ENCODE measurements at places on chromosomes 6 and 20.

DNA sequence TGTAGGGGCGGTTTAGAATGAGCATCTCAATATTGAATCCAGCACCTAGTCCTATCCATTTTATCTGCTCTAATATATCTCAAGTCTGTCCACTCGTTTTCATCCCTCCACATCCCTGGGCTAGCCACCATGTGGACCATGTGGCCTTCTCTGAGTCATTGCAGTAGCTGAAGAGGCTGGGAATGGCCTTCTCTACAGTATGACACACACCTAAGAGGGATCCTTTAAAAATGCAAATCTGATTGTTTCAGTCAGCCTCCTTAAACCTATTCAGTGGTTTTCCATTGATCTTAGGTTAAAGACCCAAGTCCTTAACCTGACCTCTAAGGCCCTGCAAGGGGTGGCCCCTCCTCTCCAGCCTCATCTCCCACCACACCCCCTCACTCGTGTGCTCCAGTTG, 9.4 kb downstream of the RING1 start:
- no peak for DNase-seq

- DNase-seq: no peak
These were observed 11.2 kb downstream of the TFAP2D start for GRCh38 chr6:50724381-50725124.

GRCh38 chr20:57869951-57870315, 160.1 kb upstream of the PMEPA1 start:
- DNase-seq: no peak

- no peak for DNase-seq
These were observed 1.6 kb downstream of the CPXM1 start for GRCh38 chr20:2798814-2799213.

DNA sequence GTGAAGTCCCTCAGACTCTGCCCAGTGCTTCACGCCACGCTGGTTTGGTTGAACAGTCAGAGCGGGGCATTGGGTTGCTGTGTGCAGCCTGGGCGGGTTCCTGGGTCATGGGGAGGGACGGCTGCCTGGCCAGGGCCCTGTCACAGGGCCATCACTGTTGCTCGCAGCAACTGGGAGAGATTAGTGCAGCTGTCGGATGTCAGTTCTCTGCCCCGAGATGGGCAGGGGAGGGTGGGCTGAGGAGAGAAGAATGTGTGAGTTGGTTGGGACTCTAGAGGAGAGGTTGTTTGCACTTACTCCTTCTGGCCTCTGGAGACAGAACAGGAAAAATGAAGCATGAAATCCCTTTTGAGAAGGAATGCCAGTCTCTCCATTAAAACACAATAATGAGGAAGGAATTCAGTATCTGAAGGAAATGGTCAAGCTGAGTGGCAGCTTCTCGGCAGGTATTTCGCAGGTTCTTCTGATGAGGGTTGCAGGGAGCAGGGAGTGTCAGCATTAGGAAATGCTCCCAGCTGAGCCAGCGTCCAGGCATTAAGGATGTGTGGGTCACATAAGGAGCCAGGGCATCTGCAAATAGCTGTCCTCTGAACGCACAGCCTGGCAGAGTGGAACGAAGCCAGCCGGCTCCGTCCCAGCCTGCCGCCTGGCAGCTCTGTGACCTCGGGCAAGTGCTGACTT, 95.9 kb downstream of the SSR1 start:
- no peak for DNase-seq

GRCh38 chr6:113411011-113411410, 446.1 kb upstream of the MARCKS start:
- no peak for DNase-seq

DNA sequence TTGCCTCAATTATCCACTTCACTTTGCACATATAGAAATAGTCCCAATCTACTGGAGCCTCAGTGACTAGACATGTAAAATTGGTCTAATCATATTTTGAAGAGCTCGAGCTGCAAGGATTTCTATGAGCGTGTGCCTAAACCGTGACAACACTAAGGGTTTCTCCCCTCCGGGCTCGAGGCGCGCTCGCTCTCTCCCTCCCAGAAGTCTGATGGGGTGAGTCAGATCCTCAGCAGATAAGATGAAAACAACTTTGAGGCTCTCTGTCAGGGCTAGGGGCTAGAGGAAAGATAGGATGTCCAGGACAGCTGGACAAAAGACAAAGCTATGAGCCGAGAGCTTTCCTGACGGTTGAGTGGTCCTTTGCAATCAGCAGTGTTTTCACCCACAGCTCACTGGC, 16.8 kb downstream of the GNAS-AS1 start:
- DNase-seq: no peak

GRCh38 chr6:131002661-131002980, 60.4 kb downstream of the EPB41L2 start:
- DNase-seq: no peak

- DNase-seq: no peak
These were observed 3.7 kb downstream of the RPL10A start for GRCh38 chr6:35471836-35472345.

DNA sequence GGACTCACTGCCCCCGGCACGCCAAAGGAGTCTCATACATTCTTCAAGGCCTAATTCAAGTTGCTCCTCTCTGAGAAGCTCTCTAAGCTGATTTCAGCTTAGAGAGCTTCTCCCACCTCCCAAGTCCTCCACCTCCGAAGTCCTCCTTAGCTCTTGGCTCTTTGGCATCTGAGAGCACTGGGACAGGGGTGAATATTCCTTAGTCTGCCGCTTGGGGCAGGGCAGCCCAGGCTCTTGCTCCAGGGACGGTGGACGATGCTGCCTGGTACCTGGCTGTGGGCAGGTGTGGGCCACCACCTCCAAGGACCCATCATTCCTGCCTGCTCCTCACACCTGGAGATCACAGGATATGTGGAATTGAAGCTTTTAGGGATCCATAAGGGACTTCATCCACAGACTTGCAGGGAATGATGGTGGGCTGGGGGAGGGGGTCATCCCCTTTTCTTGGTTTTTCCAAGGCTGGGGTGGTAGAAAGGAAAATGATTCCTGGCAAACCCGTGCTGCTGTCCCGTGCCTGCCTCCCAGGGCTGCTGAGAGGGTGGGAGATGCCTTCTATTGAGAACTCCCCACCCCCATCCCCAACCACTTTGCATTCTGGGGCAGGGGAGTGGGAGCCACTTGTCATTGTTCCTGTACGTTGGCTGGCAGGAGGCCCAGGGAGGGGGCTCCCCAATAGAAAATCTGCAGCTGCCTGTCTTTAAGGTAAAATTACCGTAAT, 57.4 kb downstream of the ARHGAP40 start:
- no peak for DNase-seq

- no peak for DNase-seq
These were observed 27.1 kb upstream of the EMILIN3 start for GRCh38 chr20:41393705-41394066.

GRCh38 chr20:60371384-60371783, 413.2 kb downstream of the CDH26 start:
- DNase-seq: no peak

- DNase-seq: no peak
These were observed 2.0 kb downstream of the NNAT start for GRCh38 chr20:37523012-37523391.

GRCh38 chr6:14811775-14812428, 434.0 kb upstream of the JARID2 start:
- peak; percentile 69 for DNase-seq

DNA sequence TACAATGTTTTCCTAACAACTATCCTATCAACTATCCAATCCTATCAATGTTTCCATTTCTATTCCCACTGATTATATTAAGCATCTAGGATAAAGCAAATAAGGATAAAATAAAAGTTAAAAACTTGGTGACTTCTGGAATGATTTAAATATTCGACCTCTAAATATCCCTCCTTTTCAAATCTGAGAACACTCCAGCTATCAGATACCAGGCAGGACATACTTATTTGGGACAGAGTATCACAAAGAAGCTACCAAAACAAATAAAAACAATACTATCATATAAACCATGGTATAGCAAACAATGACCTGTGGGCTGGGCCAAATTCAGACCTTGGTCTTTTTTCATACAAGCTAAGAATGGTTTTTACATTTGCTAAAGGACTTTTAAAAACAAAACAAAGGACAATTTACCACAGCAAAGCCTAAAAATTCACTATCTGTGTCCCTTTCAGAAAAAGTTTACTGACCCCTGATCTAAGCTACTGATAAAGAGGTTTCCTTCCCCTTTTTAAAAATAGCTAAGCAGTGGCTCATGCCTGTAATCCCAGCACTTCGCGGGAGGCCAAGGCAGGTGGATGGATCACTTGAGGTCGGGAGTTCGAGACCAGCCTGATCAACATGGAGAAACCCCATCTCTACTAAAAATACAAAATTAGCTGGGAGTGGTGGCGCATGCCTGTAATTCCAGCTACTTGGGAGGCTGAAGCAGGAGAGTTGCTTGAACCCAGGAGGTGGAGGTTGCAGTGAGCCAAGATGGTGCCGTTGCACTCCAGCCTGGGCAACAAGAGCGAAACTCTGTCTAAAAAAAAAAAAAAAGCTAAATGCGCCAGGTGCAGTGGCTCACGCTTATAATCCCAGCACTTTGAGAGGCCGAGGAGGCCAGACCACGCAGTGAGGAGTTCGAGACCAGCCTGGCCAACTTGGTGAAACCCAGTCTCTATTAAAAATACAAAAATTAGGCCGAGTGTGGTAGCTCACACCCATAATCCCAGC, 6.0 kb downstream of the NUP153 start:
- DNase-seq: no peak

DNA sequence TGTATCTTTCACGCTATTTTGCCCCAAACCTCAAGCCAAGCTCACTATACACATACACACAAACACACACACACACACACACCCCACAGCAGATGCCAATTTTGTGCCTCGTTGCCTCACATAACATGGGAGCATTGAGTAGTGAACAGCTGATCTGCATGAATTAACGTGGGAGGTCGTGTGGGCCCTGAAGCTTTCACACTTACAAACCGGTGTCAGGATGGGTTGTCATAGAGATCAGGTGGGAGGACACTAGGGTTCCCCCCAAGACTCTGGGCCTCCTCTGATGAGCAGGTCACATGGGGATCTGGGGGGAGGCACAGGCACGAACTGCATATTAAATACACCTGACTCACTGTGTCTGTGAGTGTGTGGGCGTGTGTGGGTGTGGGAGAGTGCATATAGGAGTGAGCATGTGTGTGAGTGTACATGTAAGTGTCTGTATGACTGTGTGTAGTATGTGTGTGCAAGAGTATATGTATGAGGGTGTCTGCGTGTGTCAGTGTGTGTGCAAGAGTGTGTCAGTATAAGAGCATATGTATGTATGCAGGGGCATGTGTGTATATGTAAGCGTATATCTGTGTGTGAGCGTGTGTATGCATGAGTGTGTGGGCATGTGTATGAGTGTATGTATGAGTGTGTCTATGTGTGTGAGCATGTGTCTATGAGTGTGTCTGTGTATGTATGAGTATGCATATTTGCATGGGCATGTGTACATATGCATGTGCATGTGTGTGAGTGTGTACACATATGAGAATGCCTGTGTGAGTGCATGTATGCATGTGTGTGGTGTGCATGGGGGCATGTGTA, 370.4 kb downstream of the PREX1 start:
- DNase-seq: no peak

DNA sequence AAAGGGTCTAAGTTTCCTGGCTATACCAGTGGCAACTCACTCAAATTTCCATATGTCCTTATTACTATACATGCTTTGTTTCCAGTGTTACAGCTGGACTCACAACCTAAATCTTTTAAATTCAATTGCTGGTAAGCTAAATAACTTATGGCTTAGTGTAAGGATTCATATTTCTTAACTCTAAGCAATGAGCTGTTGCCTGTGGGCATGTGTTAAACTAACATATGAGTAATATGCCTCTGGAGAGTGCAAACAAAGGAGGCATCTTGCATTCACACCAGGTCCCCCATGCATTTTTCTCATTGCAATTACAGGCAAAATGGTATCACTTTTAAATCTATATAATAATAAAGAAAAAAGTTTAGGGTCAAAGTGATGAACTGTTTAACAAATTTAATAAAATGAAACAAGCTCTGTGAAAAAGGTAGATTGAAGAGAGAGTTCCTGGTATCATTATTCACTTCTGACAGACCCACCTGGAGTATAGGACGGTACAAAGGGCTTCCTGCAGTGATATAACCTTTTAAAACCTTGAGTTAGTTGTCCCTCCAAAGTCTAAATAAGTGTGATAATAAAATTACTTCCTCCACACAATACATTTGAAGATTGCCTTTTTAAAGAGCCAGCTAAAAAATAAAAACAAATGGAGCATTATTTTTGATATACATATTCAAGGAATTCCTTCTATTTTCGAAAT, 57.6 kb upstream of the HMGCLL1 start:
- peak; percentile 11 for DNase-seq

DNA sequence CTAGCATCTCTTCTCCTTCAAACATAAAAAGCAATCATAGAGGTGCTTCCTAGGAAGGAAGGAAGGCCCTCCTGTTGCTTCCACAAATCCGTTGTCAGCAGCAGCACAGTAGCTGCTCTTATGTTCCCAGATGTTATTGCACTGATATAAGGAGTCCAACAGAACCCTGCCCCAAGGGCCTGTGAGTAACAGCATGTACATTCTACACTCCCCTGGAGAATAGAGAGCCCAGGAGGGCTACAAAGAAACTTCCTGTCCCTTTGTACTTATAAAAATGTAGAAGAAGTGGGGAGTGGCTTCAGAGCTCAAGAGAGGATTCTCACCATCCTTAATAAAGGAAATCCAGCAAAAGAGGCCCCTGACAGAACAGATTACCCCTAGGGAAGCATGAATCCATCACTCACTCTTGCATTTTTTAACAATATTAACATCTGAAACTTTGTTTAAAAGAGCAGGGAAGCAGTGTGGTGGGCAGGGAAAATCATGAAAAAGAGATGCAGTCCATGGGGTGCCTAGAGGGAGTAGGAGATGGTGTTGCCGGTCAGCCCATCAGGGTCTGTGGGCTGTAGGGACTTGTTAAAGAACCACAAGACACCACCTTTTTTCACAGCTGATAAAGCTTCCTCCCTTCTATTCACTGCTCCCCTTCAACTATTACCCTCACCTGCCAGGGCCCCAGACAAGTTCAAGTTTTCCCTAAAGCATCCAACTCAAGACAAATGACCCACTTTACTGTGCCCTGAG, 104.5 kb upstream of the ADGRF1 start:
- DNase-seq: peak; percentile 60

DNA sequence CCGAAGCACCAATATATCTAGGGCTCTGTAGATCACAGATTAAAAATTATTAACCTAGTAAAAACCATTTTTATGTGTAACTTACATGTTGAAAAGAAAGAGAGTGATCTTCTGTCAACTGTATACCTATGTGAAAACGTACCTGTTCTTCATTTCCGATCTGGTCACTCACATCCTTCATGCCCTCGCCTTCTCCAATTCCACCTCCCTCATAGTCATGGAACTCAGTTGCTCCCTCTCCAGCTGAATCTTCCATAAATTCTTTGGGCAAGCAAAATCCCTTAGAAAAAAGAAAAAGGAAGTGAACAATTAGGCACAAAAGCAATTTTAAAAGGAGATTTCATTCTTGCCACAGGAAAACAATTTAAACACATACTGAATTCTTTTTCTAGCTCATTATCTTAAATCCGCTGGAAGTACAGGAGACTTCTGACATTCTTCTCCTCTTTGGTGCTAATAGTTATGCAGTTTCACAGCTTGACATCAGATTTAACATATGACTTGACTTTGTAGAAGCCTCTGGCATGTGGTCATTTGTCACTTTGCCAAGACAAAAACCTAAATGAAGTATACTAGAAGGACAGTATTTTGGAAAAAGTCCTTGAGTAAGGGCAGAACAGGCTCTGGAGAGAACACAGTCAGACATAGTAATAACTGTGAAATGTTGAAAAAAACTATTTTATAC, 29.5 kb upstream of the LYRM2 start:
- DNase-seq: no peak

Data from HFFc6 (cell line).